ENCODE measurements at places on chromosomes 13 and 19. TPM values are rescaled to one million over a fixed set of nuclear protein-coding genes. Genes with fewer than 3 reads are reported as not detected.

The PLIN4 gene
- 0.17 TPM for total RNA-seq

- peak; percentile 26 for DNase-seq
These were observed 51.3 kb upstream of the LSM14A start for GRCh38 chr19:34120846-34121639.

- DNase-seq, result no peak
These were observed 4.6 kb downstream of the FUT5 start for GRCh38 chr19:5865772-5866171.

The LATS2 gene
- total RNA-seq, result 13.5 TPM

DNA sequence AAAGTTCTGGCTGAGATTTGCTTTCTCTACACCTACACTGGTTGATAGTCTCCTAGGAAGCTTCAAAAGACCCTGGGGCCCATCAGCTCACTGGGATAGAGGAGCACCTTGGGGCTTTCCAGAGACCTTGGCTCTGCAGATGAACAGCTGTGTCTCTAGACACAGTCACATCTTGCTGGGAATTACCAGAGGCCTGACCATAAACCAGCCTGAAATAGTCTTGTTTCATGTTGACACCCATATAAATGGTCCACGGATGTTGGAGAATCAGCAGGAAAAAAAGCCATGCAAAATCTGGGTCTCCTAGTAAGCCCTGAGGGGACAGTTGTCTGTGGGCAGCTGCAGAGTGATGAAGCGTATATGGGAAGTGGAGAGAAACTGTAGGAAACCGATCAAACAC is 207.6 kb downstream of the DNAJC15 start:
- DNase-seq, result no peak

DNA sequence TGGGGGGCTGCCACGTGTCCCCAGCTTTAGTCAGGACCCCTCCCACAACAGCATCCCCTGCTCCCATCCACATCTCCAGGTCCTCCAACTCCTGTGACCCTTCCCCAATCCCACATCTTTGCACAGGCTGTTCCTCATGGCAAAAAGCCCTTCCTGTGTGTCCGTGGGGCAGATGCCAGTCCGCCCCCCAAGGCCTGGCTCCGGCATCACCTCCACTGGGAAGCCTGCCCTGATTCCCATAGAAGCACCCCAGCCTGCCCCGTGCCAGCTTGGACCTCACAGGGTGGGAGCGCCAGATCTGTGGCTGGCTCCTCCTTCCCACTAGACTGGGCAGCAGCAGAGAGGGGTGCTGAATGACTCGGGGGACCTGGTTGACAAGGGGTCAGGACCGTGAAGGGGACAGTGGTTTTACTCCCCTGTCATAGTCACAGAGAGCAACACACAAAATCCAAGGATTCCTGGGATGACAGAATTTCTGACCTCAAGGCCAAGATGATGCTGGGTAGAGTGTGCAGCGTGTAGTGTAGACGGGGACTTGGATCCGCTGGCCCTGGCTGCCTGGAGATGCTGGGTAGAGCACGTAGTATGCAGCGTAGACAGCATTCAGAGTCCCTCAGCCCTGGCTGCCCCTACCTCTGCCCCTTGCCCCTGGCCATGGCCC is 13.3 kb downstream of the KLF2 start:
- no peak for DNase-seq

GRCh38 chr19:50739914-50740426 is 16.8 kb downstream of the CLEC11A start:
- no peak for DNase-seq

GRCh38 chr19:543910-544608 is at the start of gene GZMM:
GZMM (plus strand) TSS chr19:544053; CDS start chr19:544072, 19 bp downstream.
- DNase-seq, result no peak

GRCh38 chr13:85040215-85040614 is 759.0 kb downstream of the SLITRK6 start:
- no peak for DNase-seq

The ZNF112 gene
- total RNA-seq, result 9.5 TPM

The SPRYD7 gene
- total RNA-seq, result 19.2 TPM

The NLRP7 gene
- total RNA-seq, result not detected

DNA sequence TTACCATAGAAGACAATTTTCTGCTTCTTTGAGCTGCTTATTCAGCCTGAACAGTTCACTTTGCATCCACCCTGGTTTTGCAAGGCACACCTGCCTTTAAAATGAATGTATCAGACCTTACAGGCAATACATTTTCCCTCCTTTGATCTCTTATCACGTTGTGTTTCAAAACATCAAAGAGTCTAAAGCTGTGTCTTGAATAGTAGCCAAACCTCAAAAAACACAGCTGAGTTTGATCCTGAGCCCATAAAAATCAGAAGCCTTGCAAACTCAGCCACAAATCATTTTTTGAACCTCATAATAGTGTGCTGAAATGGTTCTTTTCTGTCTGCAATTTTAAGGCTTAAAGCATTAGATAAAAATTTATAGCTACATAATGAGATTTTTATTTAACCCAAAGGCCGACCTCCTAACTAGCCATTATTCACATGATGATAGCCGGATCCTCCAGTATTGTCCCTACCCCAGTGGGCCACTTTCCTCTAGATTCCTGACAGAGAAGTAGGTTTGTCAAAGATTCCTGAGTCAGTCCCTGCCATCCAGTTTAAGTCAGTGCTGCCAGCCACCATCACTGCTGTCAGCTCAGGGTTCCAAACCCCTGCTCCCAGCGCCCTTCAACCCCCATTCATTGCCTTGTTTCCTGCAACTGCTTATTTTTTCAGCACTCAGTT is 71.8 kb downstream of the CAB39L start:
- DNase-seq, result peak; percentile 36

GRCh38 chr19:51365965-51366388 is at the start of gene ETFB:
ETFB (minus strand) TSS chr19:51366388; CDS start chr19:51366326, 62 bp downstream.
- DNase-seq, result no peak

The URAD gene
- not detected for total RNA-seq

The DAND5 gene
- 0.10 TPM for total RNA-seq

The SYNE4 gene
- total RNA-seq, result 0.29 TPM

DNA sequence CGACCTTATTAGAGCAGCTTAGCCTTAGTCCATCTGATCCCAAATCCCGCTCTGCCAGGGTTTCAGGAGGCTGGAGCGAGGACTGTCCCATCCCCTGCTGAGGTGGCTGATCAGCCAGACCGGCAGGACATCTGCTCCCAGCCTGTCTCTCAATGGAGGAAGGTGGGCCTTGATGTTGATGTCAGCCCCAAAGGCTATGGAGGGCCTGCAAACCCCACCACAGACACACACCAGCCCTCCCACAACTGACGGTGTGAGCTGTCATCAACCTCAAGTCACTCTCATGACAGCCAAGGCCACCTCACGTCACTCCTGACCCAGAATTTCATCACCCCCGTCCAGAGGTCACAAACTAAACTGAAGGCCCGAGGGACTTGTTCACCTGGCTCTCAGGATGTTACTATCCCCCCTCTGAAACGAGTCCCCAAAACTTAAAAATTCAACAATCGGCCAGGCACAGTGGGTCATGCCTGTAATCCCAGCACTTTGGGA is 25.5 kb downstream of the RHPN2 start:
- DNase-seq, result no peak

The FUT1 gene
- 0.81 TPM for total RNA-seq

- no peak for DNase-seq
These were observed 53.0 kb downstream of the ARHGEF7 start for GRCh38 chr13:111168107-111168506.

The PNMA8A gene
- total RNA-seq, result not detected

DNA sequence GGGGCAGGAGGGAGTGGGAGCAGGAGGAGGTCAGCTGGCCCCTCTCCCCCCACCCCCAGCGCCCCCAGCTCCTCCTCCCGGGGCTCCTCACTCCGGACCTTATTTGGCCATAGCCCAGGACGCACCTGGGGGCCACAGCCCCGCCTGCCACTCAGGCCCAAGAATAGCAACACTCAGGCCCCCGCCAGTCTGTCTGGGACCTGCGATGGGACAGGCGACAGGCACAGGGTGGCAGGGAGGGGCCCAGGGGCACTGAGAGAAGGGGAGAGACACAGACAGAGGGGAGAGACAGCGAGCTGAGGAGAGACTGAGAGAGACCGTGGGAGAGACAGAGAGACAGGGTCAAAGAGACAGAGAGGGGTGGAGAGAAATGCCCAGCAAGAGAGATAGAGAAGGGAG is 10.2 kb downstream of the JOSD2 start:
- DNase-seq, result no peak

DNA sequence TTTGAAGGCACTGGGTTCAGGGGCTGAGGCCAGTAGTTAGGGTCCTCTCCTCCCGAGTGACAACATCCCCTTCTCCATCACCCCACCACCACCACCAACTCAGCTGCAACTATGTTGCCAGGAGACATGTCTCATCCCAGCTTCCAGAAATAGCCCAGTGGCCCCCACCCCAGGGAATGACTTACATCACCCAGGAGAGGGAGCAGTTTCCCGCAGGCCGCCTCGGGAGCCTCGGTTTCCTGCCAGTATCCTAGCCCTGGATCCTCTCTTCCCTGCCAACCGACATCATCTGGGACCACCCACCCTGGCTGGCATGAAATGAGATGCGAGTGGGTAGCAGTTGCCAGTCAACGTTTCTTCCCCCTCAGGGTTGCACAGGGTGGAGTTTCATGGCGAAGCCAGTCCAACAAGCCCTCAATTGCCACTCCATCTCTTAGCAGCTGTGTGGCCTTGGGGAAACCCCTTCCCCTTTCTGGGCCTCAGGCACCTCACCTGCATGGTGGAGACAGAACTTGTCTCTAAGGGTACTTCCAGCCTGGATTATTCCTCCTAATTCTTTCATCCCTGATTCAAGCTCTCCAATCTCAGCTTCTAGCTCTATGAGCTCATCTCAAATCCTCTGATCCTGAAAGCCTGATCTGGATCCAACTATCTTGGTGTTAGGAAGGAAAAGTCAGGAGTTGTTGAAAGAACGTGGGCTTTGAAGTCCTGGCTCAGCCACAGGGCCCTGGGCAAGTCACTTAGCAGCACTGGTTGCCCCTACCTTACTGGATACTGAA is 3.9 kb upstream of the GSK3A start:
- DNase-seq, result peak; percentile 75

GRCh38 chr19:2719920-2720776 is 1.0 kb downstream of the DIRAS1 start:
- DNase-seq, result peak; percentile 37

The CILP2 gene
- total RNA-seq, result 0.02 TPM

DNA sequence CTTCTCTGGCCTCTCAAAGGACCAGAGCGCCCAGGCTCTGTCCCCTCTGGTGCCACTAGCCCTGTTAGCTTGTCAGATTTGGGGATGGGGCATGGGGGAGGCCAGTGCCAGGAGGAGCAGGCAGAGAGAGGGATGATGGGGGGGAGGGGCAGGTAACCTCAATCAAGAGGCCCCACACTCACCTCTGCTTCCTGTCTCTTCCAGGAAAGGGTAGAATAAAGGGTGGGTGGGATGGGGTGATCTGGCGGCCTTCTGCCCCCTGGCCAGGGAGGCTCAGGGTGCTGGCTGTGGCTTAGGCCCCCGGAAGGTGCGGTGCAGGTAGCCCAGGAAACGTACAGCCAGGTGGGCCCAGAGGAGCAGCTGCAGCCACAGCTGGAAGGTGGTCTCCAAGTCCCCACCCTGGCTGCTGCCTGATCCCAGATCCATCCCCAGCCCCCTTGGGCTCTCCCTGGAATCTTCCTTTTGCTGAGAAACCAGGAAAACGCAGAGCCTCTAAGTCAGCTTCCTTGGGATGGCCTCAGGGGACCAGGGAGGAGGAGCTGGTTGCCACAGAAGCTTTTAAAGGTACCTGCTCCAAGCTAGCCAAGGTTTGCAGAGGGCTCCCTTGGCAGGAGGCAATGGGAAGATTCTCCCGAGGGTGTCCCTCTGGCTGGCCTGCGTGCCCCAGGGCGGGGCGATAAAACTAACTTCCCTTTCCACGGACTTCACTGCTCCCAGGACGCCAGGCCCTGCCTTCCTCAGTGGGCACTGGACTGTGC is 5.3 kb downstream of the PRKACA start:
- DNase-seq, result no peak

GRCh38 chr19:35673121-35673804 is 6.9 kb downstream of the UPK1A start:
- DNase-seq, result peak; percentile 73

GRCh38 chr13:20964904-20965303 is 62.4 kb upstream of the XPO4 start:
- no peak for DNase-seq

- peak; percentile 25 for DNase-seq
These were observed 10.6 kb downstream of the PCDH8 start for GRCh38 chr13:52837850-52838249.

The PSG11 gene
- total RNA-seq, result 0.17 TPM

The CRLF1 gene
- total RNA-seq, result 29.3 TPM

Measured in A172 (cell line).